ENCODE measurements at places on chromosomes 5 and 9. TPM values are rescaled to one million over a fixed set of nuclear protein-coding genes. Genes with fewer than 3 reads are reported as not detected.
A peak's percentile ranks its signal among the peaks of the same experiment; 100 is the strongest.

- no peak overlapping the region for H3K27ac ChIP-seq
- no peak overlapping the region for H3K4me3 ChIP-seq
- peaks cover 14% of the 10 kb centered on the region for H3K4me1 ChIP-seq
- H3K27me3 ChIP-seq = no peaks in the 10 kb centered on the region
- DNase-seq = no peak
- peaks cover 4% of the 10 kb centered on the region for H3K36me3 ChIP-seq
These were observed 14.3 kb downstream of the ZBTB34 start for GRCh38 chr9:126874546-126875314.

GRCh38 chr9:72800328-72800994 lies 152.4 kb downstream of the ALDH1A1 start:
- no peaks in the 10 kb centered on the region for H3K36me3 ChIP-seq
- H3K27ac ChIP-seq = no peak overlapping the region
- no peak for DNase-seq
- no peaks in the 10 kb centered on the region for H3K4me1 ChIP-seq

DNA sequence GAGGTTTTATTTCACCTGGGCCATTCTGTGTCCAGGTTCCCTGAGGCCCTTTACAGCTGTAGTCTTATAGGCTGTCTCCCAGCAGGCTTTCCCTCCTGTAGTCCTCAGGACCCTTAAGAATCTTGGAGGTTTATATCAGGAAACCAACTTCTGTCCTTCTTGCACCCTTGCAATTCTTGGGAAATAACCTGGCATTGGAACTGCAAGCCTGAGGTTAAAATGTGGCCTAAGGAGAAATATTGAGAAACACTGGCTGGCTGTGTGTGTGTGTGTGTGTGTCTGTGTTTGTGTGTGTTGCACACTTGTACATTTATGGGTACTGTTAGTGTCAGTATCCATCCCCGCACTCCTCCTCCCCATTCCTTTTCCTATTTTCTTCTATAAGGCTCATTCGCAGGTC lies 168.9 kb downstream of the PAPPA start:
- H3K27ac ChIP-seq = no peak overlapping the region
- H3K4me1 ChIP-seq = peaks cover 16% of the 10 kb centered on the region
- no peaks in the 10 kb centered on the region for H3K36me3 ChIP-seq

- H3K36me3 ChIP-seq = no peaks in the 10 kb centered on the region
- H3K27me3 ChIP-seq = no peaks in the 10 kb centered on the region
- H3K4me3 ChIP-seq = no peak overlapping the region
- no peak for DNase-seq
These were observed 286.3 kb upstream of the VLDLR start for GRCh38 chr9:2335260-2335659.

DNA sequence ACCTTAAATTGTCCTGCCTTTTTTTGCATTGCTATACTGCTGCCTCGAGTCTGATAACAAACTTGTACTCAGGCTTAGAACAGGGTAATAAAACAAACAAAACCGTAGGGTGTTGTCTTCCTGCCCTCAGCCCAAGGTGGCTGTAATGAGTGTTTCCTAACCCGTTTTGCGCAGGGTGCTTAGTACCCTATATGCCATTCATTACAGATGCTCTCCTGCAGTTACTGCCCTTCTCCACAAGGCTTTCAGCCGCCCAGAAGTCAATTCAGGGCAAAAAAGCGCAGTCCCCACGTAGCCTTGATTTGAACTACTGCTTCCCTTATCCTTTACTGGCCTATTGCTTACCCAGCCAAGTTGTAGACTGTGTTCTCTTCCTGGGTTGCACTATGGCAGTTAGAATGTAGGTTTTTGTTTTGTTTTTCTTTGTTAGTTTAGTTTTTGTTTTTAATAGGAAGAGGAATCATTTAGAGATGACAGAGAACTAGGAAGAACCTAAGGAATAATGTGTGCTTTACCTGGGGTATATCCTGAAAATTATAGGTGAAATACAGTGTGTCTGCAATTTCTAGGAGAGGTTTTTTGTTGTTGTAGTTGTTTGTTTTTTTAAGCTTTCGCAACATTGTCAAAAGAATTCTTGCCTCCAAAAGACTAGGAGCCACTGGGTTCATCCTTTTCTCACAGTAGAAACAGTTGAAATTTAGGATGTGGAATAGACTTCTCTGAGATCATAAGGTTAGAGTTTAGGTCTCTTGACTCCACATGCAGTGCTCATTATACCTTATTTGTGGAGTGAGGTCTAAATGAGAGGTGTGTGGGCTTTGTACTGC lies 1.3 kb downstream of the HMGXB3 start:
- H3K27ac ChIP-seq = peak overlapping the region; percentile 87
- peaks cover 5% of the 10 kb centered on the region for H3K36me3 ChIP-seq
- peak; percentile 77 for DNase-seq
- H3K4me1 ChIP-seq = peaks cover 32% of the 10 kb centered on the region
- H3K27me3 ChIP-seq = no peaks in the 10 kb centered on the region
- peak overlapping the region; percentile 86 for H3K4me3 ChIP-seq

DNA sequence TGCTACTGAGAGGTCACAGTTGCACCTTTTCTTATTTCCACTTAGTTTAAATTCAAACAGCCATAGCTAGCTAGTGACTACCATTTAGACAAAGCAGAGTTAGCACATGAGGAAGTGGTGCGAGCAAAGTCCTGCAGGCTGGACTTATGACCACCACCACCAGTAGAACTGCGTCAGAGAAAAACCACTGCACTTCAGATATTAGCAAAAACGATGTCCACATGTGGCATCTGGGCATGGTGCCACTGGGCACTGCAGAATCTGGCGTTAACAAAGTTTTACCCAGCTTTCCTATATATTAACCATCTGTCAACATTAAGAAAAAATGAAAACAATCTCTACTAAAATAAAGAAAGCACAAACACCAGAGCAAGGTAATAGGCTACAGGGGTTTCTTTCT lies 80.1 kb downstream of the SPTLC1 start:
- peaks cover 57% of the 10 kb centered on the region for H3K36me3 ChIP-seq
- no peaks in the 10 kb centered on the region for H3K4me1 ChIP-seq
- H3K4me3 ChIP-seq = no peak overlapping the region

DNA sequence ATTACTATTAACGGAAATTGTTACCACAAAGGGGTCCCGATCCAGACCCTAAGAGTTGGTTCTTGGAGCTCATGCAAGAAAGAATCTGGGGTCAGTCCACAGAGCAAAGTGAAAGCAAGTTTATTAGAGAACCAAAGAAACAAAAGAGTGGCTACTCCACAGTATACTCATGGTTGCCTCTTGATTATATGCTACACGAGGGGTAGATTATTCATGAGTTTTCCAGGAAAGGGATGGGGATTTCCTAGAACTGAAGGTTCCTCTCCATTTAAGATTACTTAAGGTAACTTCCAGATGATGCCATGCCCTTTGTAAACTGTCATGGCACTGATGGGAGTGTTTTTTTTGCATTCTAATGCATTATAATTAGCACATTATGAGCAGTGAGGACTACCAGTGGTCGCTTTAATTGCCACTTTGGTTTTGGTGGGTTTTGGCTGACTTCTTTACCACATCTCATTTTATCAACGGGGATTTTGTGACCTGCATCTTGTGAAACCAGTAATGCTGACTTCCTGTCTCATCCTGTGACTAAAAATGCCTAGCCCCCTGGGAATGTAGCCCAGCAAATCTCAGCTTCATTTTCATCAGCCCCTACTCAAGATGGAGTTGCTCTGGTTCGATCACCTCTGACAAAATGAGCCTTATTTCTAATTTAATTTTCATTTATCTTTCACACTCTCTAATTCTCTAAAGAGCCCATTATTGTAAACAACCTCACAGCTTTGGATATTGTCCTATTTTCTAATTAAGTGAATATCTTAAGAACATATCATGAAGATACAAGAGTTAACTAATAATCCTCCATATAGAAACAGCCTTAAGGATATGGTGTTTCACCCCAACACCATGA lies 336.3 kb downstream of the RASEF start:
- no peak for DNase-seq
- no peak overlapping the region for H3K4me3 ChIP-seq
- no peak overlapping the region for H3K27ac ChIP-seq
- no peaks in the 10 kb centered on the region for H3K27me3 ChIP-seq
- H3K4me1 ChIP-seq = no peaks in the 10 kb centered on the region

DNA sequence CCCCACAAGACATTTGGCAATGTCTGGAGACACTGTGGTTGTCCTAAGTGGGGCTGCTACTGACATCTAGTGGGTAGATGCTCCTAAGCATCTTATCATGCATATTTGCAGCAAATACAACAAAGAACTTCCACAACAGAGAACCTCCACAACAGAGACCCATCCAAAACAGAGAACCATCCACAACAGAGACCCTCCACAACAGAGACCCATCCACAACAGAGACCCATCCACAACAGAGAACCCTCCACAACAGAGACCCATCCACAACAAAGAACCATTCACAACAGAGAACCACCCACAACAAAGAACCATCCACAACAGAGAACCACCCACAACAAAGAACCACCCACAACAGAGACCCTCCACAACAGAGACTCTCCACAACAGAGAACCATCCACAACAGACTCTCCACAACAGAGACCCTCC lies 32.8 kb downstream of the ARPC5L start:
- H3K4me1 ChIP-seq = peaks cover 23% of the 10 kb centered on the region
- H3K27ac ChIP-seq = no peak overlapping the region
- H3K27me3 ChIP-seq = no peaks in the 10 kb centered on the region
- H3K36me3 ChIP-seq = peaks cover 44% of the 10 kb centered on the region

DNA sequence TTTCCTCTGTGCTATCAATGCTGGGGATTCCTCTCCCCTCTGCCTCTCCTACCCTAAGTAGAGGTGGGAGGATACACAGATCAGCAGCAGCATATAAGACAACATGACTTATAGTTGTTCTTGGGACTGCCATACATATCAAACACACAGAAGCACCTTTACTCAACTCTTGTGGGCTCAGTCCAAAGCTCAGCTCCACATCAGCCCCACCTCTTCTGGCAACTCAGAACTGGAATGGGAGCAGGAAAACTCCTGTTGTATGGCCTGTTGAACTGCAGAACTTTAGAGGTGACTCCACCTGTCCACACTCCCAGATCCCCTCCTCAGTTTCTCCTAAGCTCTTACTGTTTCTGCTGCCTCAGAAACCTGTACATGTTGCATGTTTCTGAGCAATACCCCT lies 127.8 kb downstream of the SV2C start:
- no peak for DNase-seq
- no peaks in the 10 kb centered on the region for H3K36me3 ChIP-seq

- peak overlapping the region; percentile 65 for H3K4me3 ChIP-seq
- peaks cover 32% of the 10 kb centered on the region for H3K27me3 ChIP-seq
- no peak overlapping the region for H3K27ac ChIP-seq
- no peaks in the 10 kb centered on the region for H3K36me3 ChIP-seq
- peaks cover 28% of the 10 kb centered on the region for H3K4me1 ChIP-seq
These were observed 1.3 kb downstream of the NOTCH1 start for GRCh38 chr9:136544548-136544963.

DNA sequence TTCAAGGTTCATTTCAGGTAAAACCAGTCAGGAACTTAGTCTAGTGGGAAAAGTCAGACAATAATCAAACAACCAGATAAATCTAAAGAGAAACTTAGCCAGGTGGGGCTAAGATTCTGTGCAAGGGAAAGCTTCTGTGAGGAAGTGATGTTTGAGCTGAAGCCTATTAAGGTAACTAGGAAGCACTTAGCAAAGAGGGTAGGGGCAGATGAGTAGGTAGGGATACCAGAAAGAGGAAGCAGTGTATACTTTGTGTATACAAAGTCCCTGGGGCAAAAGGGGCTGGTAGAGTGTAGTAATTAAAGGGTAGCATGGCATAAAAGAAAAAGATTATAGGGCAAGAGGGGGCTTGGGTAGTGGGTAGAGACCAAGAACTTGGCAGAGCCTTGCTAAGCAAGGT lies 3.6 kb upstream of the SPATA24 start:
- no peaks in the 10 kb centered on the region for H3K36me3 ChIP-seq
- no peak overlapping the region for H3K27ac ChIP-seq
- H3K27me3 ChIP-seq = no peaks in the 10 kb centered on the region
- H3K4me1 ChIP-seq = peaks cover 52% of the 10 kb centered on the region
- no peak overlapping the region for H3K4me3 ChIP-seq

DNA sequence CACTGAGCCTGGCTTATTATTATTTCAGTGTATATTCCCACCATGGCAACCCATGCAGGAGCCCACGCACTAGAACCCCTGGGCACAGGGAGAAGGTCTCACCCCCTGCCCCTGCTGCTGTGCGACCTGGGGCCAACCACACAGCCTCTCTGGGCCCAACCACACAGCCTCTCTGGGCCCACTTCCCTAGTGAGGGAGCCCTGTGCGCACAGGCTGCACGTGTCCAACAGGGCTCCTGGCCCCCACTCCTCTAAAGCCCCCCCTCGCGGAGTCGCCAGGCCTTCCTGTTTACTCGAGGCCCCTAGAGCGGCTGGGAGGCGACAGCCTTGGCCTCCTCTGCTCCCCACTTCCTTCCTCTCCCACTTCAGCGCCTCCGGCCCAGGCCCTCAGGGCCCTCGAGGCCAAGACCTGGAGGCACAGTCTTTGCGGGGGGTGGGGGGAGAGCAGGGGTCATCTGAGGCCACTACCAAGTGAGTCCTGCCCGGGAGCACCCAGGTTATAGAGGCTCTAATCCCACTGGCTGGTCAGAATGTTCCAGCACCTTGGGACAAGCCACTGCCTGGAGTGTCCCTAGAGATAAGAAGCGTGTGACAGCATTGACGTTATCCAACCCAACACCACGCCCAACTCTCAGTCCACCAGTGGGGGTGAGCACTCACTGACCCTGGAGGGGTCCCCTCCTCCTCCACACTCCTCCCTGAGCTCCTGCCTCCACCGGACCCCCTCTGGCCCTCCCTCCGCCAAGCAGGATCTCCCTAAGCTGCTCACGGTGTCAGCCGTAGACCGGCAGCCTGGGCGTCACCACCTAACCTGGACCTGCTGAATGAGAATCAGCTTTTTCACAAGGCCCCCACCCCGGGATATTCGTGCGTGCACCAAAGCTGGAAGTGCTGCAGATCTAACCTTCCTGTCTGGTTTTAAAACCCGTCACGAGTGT lies 7.9 kb upstream of the ENG start:
- H3K36me3 ChIP-seq = no peaks in the 10 kb centered on the region
- H3K4me3 ChIP-seq = no peak overlapping the region
- DNase-seq = no peak

GRCh38 chr9:111630182-111630963 lies 761 bp upstream of the DNAJC25 start:
- H3K4me1 ChIP-seq = peaks cover 55% of the 10 kb centered on the region
- no peak for DNase-seq
- H3K36me3 ChIP-seq = no peaks in the 10 kb centered on the region
- no peaks in the 10 kb centered on the region for H3K27me3 ChIP-seq

DNA sequence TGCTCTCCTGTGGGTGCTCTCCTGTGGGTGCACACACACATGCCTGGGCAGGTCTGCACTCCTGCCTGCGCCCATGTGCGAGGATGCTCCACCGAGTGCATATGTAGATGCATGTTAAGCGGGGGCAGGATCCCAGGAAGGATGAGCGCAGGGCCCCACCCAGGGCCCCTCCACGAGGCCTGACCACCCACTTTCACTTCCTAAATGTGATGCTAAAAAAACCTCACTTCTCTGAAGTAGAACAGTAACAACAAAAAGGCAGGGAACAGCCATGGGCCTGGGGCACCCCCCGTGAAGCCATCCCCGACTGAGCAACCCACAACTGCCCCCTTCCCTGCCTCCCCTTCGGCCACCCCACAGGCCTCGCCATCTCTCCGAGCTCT lies 48.2 kb upstream of the SARDH start:
- H3K27me3 ChIP-seq = no peaks in the 10 kb centered on the region
- H3K4me1 ChIP-seq = peaks cover 25% of the 10 kb centered on the region
- H3K36me3 ChIP-seq = peaks cover 36% of the 10 kb centered on the region
- DNase-seq = no peak
- H3K27ac ChIP-seq = no peak overlapping the region
- H3K4me3 ChIP-seq = no peak overlapping the region

The KIAA0825 gene
- total RNA-seq = 0.51 TPM

The PCDHB8 gene
- 0.82 TPM for total RNA-seq

The MYOZ3 gene
- not detected for total RNA-seq

The TEX48 gene
- total RNA-seq = not detected

The TNC gene
- total RNA-seq = not detected

The RNF183 gene
- total RNA-seq = 0.13 TPM

The DDX4 gene
- not detected for total RNA-seq

The CDKN2B gene
- 1.4 TPM for total RNA-seq

Measured in HepG2 (cell line).